ENCODE measurements at places on chromosomes 5 and 9. TPM values are rescaled to one million over a fixed set of nuclear protein-coding genes. Genes with fewer than 3 reads are reported as not detected.
A peak's percentile ranks its signal among the peaks of the same experiment; 100 is the strongest.

PCDHB12 gene
- total RNA-seq, result 6.5 TPM

DNA sequence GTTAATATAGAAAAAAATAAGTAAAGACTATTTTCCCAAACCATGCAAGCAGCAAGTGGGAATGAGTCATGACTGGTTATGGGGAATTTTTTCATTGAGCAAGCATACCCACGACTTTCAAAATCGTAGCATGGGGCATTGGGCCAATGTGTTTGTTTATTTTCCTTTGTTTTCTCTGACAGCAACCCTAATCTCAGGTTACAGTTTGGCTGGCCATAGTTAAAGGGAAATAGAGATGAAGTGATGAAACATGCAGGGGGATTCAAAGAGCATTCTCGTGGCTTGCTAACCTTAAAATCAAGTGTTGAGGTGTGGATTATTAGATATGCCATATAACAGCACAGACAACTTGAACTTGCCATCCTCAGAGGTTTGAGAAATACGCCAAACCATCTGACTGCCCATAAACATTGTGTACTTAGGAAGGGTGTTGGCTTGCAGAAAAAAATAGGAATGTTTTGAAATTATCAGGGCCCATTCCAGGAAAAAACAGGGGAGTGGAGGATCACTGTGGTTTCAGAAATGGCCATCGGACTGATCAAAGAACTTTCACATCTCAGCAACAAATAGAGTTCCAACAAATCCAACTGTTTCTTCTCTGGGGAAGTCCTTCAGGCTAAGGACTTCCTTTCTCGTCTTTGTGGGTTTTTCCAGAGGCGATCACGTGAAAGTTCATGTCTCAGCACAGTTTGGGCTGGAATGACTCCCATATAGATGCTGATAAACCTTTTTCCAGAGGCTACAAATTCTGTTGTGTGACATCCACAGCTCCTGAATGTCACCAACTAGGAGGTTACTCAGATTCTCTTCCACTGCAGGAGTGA is 259.1 kb downstream of the SYK start:
- peak; percentile 48 for DNase-seq

DNA sequence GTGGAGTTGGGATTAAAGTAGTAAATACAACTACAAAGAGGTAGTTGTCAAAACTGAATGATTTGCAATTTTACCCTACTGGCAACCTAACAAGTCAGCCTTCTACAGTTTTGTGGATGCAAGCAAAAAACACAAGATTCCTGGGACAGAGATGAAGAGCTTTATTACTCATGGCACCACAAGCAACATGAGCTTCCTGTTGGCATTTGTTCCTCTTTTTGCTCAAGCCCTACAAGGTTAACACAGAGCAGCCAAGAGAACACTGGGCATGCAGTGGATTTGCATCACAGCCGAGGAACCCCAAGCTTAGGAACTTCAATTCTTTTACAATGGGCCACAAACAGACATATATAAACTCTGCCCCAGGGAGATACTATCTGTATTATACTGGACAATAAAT is 28.8 kb upstream of the DMAC1 start:
- DNase-seq, result no peak

- no peak for DNase-seq
Measured at GRCh38 chr5:99037668-99038067, 108.9 kb upstream of the CHD1 start.

DNA sequence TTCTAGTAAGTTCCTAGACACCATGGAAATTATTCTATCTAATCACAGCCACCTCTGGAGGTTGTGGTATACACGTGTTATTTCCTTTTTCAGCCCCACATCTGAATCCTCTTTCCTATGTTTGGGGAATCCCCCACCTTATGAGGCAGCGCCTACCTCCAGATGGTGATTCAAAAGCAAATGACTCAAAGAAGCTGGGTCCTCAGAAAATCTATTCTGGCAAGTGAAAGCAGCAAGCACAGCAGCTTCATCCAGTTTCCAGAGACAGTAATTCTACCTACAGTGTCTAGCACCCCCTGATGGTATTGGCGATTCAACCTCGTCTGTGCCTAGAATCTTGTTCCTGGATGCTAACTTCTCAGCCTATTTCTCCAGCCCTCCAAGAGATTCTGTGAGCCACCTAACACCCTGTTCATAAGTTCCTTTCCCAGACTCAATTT is 43.0 kb downstream of the STRBP start:
- peak; percentile 58 for DNase-seq

STKLD1 gene
- total RNA-seq, result 8.4 TPM

GRCh38 chr5:78555870-78556269 is 92.7 kb downstream of the LHFPL2 start:
- no peak for DNase-seq

IL9 gene
- not detected for total RNA-seq

GRCh38 chr5:139027150-139027549 is 152.0 kb upstream of the LRRTM2 start:
- no peak for DNase-seq

SGCD gene
- total RNA-seq, result 6.1 TPM

BHMT2 gene
- total RNA-seq, result 12.0 TPM

DNA sequence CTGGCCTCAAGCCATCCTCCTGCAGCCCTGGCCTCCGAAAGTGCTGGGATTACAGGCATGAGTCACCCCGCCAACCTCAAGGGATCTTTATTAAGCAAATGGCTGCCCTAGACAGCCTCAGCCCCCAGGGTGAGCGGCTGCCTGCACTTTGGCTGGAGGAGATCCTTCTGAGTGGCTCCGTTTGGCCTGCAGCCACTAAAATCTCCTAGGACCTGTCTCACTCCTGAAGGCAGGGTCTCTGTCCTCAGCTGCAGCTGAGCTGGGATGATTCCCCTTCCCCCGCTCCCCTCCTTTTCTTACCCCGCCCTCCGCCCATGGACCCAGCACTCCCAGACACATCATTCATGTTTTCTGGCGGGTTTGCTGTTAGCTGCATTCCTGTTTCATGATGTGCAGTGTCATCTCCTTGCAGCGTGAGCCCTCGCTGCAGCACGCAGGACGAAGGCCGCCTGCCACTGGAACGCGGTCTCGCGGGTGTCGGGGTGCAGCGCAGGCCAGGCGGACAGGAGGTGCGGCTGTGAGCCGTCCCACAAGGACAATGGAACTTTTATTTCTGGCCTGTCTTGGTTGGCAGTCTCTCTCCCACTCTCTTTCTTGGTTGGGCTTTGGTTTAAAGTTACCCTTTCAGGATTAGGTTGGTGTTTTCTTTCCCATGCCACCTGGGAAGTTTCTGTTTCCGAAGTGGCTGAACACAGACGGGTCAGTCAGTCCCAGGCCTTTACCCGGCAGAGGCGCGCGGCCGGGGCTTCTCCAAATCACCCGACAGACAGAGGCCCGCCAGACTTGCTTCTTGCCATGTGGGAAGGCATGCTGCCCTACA is 137.1 kb downstream of the FOXD1 start:
- DNase-seq, result no peak

GRCh38 chr5:174724484-174725260 is at the start of gene MSX2:
Gene MSX2, plus strand, starts transcription at chr5:174724582. Its CDS starts 78 bp downstream, at chr5:174724660.
- peak; percentile 94 for DNase-seq

DNA sequence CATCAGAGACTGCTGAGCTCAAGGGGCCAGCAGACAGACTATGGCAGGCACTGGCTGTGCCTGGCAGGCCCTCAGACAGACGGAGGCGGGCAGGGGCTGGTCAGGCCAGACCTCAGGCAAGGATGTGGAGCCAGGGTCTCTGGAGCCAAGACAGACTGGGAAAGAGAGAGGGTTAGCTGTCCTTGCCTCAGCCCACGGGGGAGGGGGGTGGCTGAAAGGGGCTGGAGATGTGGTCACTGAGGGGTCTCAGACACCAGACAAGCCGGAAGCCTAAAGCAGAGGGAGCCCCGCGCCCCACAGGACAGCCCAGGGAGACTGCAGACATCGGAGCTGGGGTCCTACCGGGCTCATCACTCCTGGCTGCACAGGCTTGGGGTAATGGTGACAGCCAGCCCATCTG is 141.2 kb upstream of the FOXD4L5 start:
- DNase-seq, result no peak

DNA sequence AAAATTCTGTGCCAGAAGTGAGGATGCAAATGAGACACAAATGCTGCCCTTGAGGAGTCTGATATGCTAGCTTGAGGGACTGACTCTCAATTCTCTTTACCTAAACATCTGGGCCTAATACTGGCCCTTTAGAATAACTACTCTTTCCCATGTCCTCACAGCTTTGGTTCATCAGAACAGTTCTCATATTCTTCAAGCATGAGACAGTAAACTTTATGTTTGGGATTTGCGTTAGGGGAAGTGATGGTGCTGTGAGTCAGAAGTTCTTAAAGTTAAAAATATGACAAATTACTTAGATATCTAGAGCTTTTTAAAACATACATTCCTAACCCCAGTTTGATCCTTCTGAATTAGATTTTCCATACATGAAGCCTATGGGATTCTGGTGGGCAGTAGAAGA is 665.0 kb upstream of the RGMB start:
- DNase-seq, result no peak

DNA sequence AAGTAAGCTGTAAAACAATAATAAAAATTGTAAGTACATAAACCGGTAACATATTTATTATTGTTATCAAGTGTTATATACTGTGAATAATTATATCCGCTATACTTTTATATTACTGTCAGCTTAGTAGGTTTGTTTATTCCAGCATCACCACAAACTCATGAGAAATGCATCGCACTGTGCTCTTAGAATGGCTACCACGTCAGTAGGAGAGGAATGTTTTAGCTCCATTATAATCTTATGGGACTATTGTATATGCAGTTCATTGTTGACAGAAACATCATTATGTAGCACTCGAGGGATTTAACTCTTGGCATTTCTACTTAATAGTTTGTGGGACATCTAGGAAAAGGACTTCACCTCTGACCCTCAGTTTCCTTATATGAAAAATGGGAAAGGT is 16.4 kb downstream of the SLC12A2 start:
- no peak for DNase-seq

- DNase-seq, result no peak
Measured at GRCh38 chr5:164578911-164579310, 1073.5 kb downstream of the MAT2B start.

GRCh38 chr9:78821126-78821822 is 524.3 kb downstream of the PSAT1 start:
- peak; percentile 45 for DNase-seq

ENC1 gene
- 153 TPM for total RNA-seq

- no peak for DNase-seq
Measured at GRCh38 chr5:9202636-9203035, 343.2 kb downstream of the SEMA5A start.

CSF2 gene
- not detected for total RNA-seq

DNA sequence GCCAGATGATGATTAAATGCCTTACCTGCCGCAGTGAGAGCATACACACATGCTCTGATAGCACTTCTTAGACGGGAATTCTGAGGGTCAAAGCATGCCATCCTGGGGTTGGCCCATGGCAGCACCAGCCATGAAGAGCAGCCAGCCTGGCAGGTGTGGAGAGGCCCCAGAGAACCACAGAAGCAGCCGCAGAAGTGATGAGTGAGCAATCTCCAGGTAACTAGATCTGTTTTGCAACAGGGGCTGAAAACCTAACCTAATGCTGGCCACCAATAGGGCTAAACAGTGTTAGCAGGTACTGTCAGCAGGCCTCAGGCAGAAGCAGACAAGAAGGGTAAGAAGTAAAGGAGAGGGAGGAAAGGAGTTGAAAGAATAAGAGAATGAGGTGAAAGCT is 33.5 kb upstream of the HOMER1 start:
- DNase-seq, result no peak

GABBR2 gene
- 8.1 TPM for total RNA-seq

FYB1 gene
- total RNA-seq, result 2.5 TPM

- no peak for DNase-seq
Measured at GRCh38 chr5:170445936-170446335, 56.8 kb upstream of the KCNMB1 start.

SLC4A9 gene
- total RNA-seq, result 0.81 TPM

DNA sequence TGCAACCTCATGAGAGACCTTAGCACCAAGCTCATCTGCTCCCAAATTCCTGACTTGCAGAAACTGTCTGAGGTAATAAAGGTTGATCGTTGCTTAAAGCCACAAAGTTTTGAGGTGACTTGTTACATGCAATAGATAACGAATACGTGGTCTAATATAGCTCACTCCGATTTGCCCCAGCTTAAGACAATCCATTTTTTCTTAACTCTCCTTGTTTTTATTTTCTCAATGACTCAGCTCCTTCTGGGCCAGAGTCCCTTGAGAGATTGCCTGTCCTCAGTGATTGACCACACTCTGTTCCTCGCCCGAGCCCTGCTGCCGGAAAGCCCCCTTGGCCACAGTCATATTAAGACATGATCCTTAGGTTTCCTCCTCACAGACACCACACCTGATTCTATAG is 63.7 kb upstream of the FANCC start:
- no peak for DNase-seq

GRCh38 chr9:111678293-111678692 is 16.9 kb downstream of the GNG10 start:
- no peak for DNase-seq

DNA sequence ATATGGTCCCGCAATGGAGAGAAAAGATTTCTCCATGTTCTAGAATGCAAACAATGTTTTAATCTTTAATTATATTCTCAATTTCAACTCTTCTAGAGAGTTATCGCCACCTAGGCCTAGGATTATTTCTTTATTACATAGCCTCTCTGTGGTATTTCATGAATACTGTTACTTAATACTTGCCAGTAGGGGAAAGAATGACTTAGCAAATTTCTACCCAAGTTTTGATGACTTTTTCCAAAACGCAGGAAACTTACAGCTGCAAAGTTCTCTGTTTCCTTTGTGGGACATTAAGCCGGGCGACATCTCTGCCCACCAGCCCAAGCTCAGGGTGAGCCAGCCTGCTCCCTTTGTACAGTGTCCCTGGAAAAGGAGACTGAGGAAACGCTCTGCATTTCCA is 73.8 kb downstream of the MED27 start:
- no peak for DNase-seq

- no peak for DNase-seq
Measured at GRCh38 chr5:78387468-78388153, 27.2 kb downstream of the SCAMP1 start.

GRCh38 chr9:113409481-113409880 is 994 bp downstream of the POLE3 start:
- DNase-seq, result no peak

DNA sequence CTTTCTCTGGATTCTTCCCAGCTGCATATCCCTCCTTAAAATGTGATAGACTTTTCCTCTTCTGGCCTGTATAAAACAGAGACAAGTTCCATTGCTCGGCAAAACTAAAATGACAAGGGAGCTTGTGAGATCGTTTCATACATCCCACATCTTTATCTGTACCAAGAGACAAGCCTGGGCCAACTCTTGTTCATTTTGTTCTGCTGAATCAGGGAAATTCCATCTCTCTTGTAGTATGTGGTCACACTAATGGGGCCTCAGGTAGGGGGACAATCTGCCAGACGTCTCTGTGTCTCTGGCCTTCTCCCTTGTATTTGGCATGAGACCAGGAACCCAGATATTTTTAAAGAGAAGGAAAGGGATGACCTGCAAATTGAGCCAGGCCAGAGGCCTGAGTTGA is 18.6 kb upstream of the PAPPA start:
- no peak for DNase-seq

DNA sequence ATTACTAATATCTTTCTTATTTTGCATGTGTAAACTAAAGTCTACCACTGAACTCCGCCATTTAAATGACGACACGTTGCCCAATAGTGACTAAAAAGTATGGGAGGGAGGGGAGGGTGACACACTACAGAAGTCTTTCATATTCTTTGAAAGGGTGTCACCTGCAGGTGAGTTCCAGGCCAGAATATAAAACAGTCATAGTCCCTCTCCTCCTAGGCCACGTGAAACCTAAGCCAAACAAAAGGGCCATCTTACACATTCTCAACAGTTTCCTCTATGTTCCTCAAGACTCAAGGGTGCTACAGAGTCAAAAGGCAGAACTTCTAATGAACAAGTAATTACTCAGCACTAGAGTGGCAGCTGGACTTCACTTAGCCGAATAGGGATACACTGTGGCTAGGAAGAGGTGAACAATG is 6.4 kb downstream of the CEMIP2 start:
- no peak for DNase-seq
